8988T (cell line): ENCODE measurements at places on chromosomes 7 and 10.
A peak's percentile ranks its signal among the peaks of the same experiment; 100 is the strongest.

GRCh38 chr7:46658281-46658680 lies 737.2 kb upstream of the IGFBP3 start:
- DNase-seq, result no peak

DNA sequence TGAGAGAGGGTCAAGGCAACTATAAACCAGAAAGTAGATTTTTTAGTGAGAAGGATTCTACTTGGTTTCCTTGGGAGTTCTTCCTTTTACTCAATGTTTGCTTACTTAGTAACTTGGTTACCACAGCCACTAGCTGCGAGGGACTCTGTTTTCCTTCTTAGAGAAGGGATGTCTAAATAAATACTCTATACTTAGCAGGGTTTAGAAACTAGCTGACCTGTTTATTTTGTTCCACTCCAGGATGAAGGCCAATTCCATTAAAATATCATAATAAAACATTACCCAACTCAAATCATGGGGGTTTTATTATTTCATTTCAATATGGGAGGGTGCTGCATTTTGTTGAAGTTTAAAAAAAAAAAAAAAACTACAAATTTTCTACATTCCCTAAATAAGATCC lies 87.3 kb downstream of the PPP1R3A start:
- DNase-seq, result no peak

DNA sequence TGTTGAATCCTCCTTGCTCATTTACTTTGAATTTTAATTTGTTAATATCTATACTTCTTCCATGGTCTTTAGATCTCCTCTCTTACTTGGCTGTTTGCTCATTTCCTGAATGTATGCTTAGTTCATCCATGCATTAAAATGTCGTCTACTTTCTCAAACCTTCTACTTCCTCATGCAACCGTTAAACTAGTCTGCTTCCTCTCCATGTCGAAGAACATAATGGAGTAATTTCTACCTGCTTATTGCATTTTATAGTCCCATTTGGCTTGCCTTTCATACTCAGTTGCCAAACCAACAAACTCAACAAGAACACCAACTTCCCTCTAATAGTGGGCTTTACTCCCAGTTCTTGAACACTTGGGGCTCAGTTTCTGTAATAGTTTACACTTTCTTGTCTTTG lies 43.8 kb upstream of the SEMA3D start:
- no peak for DNase-seq

DNA sequence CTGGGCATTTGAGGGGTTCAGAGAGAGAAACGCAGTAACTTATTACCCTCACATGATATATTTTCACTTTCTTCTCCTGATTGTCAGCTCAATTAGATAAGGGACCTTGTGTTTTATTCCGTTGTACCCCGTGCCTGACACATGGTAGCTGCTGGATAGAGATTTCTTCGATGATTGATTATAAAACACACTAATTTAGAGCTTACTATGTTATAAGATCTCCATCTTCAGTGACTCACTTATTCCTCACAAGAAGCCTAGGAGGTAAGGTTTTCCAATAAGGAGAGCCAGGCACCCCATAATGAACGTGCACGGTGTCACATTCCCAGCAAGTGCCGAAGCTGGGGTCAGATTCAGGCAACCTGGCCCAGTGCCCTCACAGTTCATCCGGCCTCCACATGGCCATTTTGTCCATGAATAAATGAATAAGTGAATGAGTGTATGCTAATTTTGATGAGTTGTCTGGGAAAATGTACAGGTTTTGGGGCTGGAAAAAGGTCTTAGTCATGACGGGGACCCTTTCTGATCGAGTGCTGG lies 138.1 kb upstream of the CDCA7L start:
- no peak for DNase-seq

- DNase-seq, result no peak
Observed at GRCh38 chr7:157687845-157688532, 351.2 kb downstream of the DNAJB6 start.

GRCh38 chr7:112137141-112138101 lies 68.8 kb downstream of the DOCK4 start:
- DNase-seq, result no peak

- DNase-seq, result no peak
Observed at GRCh38 chr7:150931199-150931869, 46.8 kb downstream of the KCNH2 start.

- DNase-seq, result no peak
Observed at GRCh38 chr7:88167223-88167622, 52.6 kb downstream of the SRI start.

DNA sequence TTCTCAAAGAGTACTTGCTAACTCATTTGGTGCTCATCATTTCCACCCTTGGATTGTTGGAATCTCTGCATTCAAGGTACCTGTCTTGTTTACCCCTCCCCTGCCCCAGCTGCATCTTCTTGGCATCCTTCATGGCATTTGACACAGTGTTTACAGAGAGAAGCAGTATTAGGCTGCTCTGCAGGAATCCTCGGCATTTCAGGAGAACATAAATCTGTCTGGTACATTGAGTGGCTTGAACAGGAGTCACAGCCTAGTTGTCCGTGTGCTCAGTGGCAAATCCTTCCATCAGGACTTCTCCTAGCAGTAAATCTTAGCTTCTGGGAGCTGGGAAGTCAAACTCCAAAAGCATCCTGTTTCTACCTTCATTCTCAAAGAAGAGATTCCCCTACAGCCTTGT lies 136.8 kb upstream of the YAE1 start:
- DNase-seq, result no peak

GRCh38 chr7:81871606-81872265 lies 101.9 kb upstream of the HGF start:
- DNase-seq, result no peak

DNA sequence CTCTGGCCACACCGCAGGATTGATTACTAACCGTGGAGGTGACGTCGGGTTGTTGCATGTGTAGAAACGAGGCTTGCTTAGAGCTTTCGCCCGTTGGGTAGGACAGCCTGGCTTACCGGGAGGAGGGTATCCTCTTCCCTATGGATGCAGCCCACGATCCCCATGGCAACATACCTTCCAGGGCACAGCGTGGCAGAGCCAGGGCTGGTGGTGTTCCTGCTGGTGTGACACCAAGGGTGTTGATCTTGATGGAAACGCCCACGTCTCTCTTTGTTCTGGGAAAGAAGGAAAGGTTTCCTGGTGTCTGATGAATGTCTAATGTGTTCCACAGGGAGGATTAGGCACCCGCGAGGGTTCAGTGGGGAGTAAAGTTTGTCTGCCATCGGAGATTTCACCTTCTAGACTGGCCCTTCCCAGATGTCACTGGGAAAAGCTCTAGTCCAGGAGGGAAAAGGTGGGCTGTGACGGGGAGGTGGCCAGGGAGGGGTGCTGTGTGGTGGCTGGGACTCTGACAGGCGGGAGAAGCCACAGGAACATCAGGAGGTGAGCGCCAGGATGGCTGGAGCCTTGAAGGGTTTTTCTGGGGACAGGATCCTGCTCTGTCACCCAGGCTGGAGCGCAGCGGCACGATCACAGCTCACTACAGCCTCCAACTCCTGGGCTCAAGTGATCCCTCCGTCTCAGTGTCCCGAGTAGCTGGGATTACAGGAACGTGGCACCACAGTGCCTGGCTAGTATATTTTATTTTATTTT lies 102.1 kb downstream of the CUX1 start:
- DNase-seq, result no peak

DNA sequence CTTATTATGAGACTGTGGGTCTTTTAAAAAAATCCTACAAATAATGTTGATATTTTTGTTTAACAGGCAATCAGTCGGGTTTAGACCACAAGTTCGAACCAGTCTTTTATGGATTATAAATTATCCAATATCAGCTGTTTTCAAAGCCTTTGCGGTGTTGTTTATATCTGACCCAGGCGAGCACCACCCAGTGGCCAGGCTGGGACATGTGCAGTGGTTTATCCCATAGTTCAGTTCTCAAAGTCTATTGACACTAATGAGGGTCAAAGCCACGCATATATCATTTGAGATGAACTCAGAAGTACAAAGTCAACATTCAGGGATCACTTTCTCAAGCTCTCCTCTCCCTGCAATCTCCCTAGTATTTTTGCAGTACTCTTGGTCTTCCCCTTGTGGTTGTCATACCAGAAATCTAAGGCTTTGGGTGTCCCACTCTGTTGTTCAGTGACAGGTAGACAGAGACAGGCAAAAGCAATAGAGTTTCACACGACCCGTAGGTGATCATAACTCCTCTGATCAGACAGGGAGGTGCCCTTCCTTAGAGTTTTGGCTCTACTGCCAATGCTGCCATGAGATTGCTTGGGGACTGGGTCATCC lies 117.4 kb upstream of the POM121L12 start:
- DNase-seq, result no peak

DNA sequence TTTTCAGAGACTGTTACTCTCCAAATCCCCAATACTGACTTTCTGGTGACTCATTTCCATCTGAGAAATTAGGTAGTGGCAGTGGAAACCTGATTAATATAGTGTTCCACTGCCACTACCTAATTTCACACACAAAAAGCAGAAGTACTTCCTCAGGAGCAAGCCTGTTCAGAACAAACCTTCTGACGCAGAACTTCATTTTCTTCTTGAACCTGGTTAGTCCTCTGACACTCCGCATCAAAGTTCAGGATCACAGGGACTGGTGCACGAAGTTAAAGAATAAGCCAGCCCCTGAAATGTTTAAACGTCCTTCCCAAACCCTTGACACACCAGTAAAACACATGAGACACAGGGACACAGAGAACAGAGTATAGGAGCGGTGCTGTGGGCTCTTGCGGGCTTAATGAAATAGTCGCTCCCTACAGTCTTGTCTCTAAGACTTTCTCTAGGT lies 4.4 kb downstream of the WDR91 start:
- DNase-seq, result no peak

- no peak for DNase-seq
Observed at GRCh38 chr7:46191776-46192175, 270.7 kb upstream of the IGFBP3 start.

- DNase-seq, result no peak
Observed at GRCh38 chr10:70223728-70224127, 9.5 kb downstream of the PPA1 start.

- DNase-seq, result no peak
Observed at GRCh38 chr10:128848810-128849209, 618.2 kb upstream of the MGMT start.

DNA sequence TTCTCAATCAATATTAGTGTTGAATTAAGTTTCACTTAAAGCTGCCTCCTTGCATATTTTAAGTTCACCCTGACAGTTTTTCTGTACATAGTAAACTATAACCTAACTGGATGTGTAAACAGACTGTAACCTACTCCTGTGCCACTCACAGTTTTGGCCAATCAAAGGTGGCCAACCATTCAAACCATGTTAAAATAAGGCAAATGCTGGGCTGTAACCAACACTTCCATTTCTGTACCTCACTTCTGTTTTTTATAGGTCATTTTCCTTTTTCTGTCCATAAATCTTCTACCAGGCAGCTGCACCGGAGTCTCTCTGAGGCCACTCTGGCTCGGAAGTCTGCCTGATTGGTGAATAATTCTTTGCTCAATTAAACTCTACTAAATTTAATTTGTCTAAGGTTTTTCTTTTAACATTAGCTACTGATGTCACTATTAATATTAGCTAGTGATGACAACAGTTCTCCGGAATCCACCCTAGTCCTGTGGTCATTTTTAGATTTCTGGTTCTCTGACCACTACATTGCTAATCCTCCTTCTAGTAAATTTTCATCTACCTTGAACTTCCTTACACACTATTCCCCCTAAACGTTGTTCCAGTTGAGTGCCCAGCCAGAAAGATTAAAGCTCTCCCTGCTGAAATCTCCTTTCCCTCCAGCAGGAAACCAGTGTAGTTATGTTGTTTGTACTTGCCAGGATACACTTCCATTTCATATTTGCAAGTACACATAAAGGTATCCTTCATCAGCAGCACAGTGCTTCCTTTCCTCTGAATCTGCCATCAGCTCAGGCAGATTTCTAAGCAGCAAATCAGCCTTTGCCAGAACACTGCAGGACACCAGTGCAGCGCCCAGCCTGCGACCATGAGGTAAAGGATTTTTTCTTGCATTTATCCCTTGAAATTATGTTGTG lies 18.6 kb upstream of the IFIT2 start:
- DNase-seq, result no peak

- DNase-seq, result no peak
Observed at GRCh38 chr10:75191821-75192568, 18.6 kb upstream of the VDAC2 start.

DNA sequence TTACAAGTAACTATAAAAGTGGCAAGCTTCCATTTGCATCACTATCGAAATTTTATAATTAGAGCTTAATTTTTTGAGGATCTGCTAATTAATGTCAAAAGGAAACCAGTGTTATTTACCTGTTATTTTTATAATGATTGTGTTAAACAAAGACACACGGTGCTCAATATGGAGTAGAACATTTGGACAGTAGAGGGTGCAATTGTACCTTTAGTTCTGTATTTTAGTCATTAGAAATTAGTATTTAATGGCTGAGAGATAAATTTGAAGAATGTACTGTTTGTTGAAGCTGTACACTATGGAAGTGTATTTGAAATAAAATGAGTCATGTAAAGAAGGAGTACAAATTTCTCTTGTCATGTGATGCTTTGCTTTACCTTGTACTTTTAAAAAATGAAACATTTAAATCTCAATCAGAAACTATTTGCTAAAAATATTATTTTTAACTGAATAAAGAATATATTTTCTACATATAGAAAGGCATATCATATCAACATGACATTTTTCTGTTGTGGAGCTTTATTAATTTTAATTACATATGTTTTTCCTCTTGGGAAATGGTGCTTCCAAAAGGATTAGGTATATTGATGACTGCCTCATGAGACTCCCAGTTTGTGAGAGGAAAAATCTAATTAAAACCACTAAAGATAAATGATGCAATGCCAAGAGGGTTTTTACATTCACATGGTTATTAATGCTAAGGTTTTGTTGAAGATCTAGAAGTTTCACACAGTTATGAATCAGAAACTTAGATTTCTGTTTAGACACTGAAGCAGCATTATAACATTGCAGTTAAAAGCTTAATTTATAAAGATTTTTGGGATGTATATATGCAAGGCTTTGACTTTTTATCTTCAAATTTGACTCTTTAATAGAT lies 10.4 kb upstream of the PRKG1 start:
- DNase-seq, result no peak

GRCh38 chr7:107995184-107996071 lies 7.5 kb downstream of the LAMB1 start:
- no peak for DNase-seq

DNA sequence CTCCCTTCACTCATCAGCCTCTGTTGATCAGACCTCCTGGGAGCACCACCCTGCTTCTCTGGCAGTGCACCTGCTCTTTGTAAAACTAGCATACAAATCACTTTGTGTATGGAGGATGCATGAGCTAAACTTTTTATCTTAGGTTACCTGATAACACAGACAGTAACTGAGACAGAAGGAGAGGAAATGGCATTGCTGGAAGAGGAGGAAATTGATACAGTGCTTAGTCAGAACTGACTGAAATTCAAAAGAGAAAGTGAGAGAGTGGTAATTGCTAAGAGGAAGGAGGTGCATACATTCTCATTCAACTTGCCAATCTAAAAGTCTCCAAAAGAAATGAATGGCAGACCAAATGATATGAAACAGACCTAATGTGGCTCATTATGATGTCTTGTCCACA lies 1120.7 kb downstream of the GATA3 start:
- no peak for DNase-seq

- DNase-seq, result no peak
Observed at GRCh38 chr10:59580026-59580863, 129.4 kb downstream of the SLC16A9 start.

- DNase-seq, result no peak
Observed at GRCh38 chr7:67807826-67808225, 811.2 kb downstream of the TYW1 start.

GRCh38 chr10:788796-789748 lies 99.6 kb upstream of the DIP2C start:
- peak; percentile 96 for DNase-seq

- no peak for DNase-seq
Observed at GRCh38 chr10:79994556-79994955, 45.7 kb upstream of the SFTPD start.

GRCh38 chr10:129522041-129522585 lies 55.1 kb downstream of the MGMT start:
- no peak for DNase-seq
